ENCODE measurements at places on chromosomes 6 and 20.
A peak's percentile ranks its signal among the peaks of the same experiment; 100 is the strongest.

DNA sequence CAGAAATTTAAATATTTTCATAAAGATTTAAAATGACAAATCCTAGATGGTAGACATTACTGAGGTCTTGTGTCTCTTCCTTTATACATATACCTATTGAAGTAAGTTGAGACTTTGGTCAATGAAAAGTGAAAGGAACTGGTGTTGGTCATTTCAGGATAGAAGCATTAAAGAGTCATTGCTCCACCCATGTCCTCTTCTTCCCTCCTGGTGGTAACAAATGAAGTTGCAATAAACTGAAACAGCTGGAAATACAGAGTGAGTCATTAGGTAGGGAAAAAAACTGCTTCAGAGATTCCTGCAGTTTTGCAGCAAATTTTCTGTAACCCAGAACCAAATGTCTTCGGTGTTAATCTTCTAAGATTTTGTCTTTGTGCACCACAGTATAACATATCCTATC, 448.0 kb downstream of the EYS start:
- DNase-seq: peak; percentile 80

DNA sequence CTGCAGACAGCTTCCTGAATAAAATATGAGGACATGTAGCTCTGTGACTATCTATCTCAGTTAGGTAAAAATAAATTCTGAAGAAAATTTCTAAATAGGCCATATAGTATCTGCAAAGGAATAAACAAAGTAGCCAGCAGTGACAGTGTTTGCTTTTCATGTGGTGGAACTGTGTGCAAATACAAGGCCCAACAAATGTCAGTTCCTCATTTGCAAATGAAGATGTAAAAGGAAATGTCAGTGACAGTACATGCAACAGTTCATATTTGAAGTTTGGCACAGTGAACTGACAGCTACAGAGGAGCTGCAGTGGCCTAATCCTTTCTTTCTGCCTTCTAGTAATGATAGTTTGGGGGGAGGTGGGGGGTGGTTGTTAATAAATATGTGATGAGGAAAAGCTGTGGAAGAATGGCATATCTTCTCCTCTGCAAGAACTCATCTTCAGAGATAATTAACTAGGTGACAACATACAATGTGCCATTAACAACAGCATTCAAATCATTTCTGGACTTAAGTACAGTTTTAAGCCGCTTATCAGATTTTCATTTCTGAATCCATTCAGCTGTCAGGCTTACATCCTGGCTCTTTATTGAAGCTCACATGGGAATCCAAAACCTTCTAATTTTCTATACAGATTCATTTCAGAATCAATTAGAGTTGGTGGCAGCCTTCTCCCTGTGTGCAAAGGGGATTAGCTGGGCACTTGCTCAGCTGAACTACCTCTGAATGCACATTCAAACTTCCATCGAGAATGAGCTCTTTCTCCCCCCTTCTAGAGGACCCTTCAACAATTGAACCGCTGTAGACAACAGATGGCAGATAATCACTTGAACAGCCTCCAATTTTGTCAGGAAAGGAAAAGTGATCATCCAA, 1059.0 kb upstream of the EPHA7 start:
- no peak for DNase-seq

DNA sequence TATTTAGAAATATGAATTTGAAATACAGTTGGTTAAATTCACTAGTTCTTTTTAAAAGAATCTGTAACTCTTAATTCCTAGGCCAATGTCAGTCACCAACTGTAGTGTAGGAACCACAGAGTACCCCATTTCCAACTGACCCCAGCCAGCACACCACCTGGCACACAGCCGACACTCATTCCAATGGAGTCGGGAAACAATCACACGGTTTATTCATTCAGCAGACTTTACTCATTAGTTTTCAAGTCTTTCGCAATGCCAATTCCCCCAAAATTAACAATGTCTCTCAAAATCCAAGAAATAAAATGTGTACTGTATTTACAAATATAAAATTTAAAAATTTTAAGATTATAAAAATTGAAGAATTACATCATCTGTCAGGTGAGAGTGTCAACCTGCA, 13.5 kb downstream of the ARG1 start:
- no peak for DNase-seq

GRCh38 chr6:105292689-105293339, 110.1 kb downstream of the PREP start:
- DNase-seq: no peak

- DNase-seq: no peak
These were observed 545.6 kb downstream of the C6orf118 start for GRCh38 chr6:164763788-164764187.

GRCh38 chr20:13765299-13765698, 19.4 kb downstream of the ESF1 start:
- no peak for DNase-seq

GRCh38 chr6:22892452-22892851, 323.1 kb downstream of the HDGFL1 start:
- DNase-seq: peak; percentile 87

DNA sequence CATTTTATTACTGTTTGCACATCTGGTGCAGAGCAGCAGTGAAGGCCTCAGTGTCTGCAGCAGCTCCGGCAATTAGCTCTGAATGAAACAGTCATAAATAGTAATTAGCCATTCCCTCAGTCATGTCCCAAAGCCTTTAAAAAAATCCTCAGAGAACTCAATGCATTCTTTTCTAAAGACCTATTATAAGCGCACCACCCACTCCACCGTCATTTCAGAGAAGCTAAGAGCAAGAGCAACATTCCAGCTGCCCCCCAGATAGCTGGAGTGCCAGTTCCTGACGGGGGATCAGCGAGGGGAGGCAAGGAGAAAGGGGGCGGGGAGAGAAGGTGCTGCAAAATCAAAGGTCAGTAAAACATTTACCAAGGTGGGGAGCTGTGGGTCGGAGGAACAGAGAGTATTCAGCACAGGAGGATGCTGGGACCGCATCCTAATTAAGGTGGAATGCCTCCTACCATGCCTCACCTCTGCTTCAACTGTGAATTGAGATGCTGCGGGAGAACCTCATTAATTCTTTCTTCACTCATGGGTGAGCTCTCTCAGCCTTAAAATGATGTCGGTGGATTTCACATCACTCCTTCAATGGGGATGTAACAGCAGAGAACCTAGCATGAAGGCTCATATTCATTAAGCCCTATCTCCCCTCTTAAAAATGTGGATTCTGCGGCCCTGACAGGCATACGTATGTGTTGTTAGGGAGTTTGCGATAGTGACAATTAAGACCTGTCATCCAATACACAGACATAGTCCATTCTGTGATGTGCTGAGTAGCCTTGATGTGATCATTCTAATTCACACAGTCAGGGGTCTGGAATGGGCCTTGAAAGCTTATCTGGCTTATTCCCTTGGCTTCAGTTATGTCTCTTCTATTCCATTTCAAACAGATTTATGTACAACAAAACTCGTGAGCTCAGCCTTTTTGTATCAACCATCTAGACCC, 469.5 kb upstream of the NRSN1 start:
- no peak for DNase-seq

- no peak for DNase-seq
These were observed 114.6 kb downstream of the LCA5 start for GRCh38 chr6:79422666-79423065.

DNA sequence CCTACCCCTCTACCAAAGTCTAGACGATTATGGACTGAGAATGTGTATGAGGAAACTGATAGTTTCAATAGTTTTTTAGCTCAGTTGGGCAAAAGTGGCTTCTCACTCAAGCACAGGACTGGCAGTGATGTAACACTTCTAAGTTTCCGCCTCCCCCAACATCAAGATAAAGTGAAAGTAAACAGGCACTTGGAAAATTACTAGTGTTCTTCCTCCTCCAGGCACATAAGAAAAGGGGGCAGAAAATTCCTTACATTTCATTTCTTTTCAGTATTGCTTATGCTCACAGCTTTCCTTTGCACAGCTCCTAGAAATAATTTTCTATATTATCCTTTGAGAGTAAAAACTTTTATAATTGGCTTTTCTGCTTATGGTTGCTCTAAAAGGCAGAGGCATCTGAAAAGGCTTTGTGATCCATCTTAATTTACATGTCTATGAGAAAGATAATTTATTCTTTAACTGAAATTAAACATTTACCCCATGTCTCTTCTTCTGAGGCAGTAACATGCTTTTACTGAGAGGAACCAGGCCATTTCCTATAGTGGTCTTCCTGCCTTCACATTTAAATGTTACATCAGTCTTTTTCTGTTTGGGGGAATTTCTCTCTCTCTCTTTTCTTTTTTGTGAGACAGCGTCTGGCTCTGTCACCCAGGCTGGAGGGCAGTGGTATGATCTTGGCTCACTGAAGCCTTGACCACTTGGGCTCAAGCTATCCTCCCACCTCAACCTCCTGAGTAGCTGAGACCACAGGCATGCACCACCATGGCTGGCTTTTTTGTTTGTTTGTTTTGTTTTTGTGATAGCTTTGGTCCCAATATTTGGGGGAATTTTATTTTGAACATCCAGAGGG, 65.0 kb upstream of the EEF1A1 start:
- peak; percentile 74 for DNase-seq

DNA sequence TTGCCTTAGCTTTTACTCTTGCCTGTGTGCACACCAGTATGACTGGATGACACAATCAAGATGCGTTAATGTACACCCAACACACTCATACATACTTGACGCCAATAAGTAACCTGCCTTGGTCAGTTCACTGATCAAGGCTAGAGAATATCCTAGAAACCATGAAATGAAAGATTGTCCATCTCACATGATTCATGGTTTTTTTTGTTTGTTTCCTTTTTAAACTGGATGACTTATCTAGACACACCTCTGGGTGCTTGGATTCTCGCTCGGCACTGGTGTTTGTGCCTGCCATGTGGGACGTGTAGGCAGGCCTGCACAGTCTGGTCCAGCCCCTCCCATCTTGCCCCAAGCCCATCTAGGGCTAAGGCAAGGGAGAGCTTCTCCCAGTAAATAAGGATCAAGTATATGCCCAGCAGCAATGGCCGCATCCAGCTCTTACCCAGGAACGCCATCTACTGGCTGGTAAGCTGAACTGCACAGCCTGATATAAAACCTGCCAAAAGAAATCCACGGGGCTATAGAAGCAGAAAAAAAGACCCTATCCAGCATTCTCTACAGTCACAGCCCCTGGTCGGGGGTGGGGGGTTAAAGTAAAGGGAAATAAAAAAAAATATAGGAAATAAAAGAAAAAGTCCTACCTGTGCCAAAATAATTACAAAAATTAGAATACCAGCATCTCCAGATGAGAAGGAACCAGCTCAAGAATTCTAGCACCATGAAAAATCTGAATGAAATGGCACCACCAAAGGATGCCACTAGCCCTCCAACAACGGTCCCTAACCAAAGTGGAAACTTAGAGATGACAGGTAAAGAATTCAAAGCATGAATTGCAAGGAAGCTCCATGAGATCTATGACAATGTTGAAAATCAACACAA, 73.3 kb downstream of the OTOR start:
- DNase-seq: peak; percentile 44

GRCh38 chr6:158009935-158010585, 28.4 kb downstream of the SYNJ2 start:
- DNase-seq: no peak

- no peak for DNase-seq
These were observed 39.5 kb downstream of the HDDC2 start for GRCh38 chr6:125262016-125263013.

GRCh38 chr6:16343593-16343992, 105.2 kb downstream of the GMPR start:
- no peak for DNase-seq

GRCh38 chr6:392441-393390, 1.2 kb downstream of the IRF4 start:
- no peak for DNase-seq

- DNase-seq: no peak
These were observed 2.5 kb upstream of the SNTA1 start for GRCh38 chr20:33445881-33446625.

- DNase-seq: no peak
These were observed 42.2 kb upstream of the SCRT2 start for GRCh38 chr20:717832-718231.

- peak; percentile 7 for DNase-seq
These were observed 557.5 kb upstream of the NOX3 start for GRCh38 chr6:156013155-156013554.

DNA sequence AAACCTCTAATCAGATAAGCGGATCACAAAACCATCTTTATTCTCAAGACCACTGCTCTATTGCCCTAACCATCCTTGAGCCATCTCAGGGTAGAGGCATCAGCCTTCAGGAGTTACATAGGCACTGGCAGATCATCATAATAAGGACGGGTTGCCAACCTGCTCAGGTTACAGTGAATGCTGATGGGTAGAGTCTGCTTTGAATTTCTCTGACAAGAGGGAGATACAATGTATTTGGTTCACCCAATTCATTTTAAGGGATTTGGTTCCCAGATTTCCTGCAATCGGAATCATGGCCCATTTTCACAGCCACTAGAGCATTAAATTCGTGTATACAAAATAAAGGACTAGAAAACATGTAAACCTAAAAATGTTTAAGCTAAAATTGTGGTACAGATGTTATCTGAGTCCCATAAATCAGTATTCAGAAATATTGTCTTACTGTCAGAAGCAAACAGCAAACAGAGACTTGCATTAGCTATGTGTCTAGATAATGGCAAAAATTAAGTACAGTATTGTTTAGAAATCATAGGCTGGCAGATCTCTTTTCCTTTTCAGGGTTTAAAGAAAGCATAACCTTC, 41.9 kb upstream of the TMEM170B start:
- no peak for DNase-seq

DNA sequence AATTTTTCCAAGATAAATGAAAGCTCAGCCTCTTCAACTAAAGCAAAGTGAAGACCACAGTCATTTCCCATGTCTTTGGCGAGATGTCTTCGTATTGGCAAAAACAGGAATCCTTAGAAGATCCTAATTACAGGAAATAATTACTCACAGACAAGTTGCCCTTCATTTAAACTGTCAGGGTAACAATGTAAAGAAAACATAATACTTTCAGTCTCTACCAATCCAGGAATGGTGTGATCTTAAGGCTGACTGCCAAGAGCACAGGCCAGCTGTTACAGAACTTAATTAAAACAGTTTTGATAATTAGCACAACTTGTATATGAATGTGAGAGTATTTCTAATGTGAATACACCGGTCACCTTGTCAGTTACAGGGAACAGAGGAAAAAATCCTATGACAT, 292.2 kb downstream of the PACRG start:
- DNase-seq: no peak

GRCh38 chr6:79584332-79584731, 46.8 kb upstream of the SH3BGRL2 start:
- DNase-seq: no peak

- peak; percentile 24 for DNase-seq
These were observed 603 bp downstream of the TASP1 start for GRCh38 chr20:13638162-13638495.

GRCh38 chr6:3306848-3307247, 48.1 kb downstream of the PSMG4 start:
- DNase-seq: no peak

DNA sequence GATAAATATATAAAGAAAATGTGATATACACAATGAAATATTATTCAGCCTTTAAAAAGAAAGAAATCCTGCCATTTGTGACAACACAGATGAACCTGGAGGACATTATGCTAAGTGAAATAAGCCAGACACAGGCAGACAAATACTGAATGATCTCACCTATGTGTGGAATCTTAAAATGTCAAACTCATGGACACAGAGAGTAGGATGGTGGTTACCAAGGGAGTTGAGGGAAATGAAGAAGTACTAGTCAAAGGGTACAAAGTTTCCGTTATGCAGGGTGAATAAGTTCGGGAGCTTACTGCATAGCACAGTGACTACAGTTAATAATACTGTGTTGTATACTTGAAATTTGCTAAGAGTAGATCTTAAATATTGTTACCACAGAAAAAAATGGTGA, 14.6 kb upstream of the DEFB132 start:
- no peak for DNase-seq
